Osteoblast (primary cell): ENCODE measurements at places on chromosomes 6 and 20. TPM values are rescaled to one million over a fixed set of nuclear protein-coding genes. Genes with fewer than 3 reads are reported as not detected.
A peak's percentile ranks its signal among the peaks of the same experiment; 100 is the strongest.

PACSIN1 gene
- not detected in 2 replicates for total RNA-seq

MYLK4 gene
- total RNA-seq = 0.36 and 0.88 TPM in 2 replicates

SRMS gene
- total RNA-seq = not detected in 2 replicates

OPRM1 gene
- not detected in 2 replicates for total RNA-seq

GSTA3 gene
- total RNA-seq = not detected in 2 replicates

MPIG6B gene
- total RNA-seq = not detected in 2 replicates

LCA5 gene
- total RNA-seq = 9.1 and 10.1 TPM in 2 replicates

LTA gene
- total RNA-seq = not detected in 2 replicates

PGC gene
- total RNA-seq = not detected in 2 replicates

UNC5CL gene
- under 0.01 TPM in 1 of 2 replicates, not detected in the other for total RNA-seq

SLC17A9 gene
- total RNA-seq = 5.6 and 6.5 TPM in 2 replicates

ADAM33 gene
- 3.5 and 11.2 TPM in 2 replicates for total RNA-seq

HCK gene
- total RNA-seq = 0.36 TPM in 1 of 2 replicates, not detected in the other

SNAP25 gene
- 1.8 TPM in 2 replicates for total RNA-seq

DNA sequence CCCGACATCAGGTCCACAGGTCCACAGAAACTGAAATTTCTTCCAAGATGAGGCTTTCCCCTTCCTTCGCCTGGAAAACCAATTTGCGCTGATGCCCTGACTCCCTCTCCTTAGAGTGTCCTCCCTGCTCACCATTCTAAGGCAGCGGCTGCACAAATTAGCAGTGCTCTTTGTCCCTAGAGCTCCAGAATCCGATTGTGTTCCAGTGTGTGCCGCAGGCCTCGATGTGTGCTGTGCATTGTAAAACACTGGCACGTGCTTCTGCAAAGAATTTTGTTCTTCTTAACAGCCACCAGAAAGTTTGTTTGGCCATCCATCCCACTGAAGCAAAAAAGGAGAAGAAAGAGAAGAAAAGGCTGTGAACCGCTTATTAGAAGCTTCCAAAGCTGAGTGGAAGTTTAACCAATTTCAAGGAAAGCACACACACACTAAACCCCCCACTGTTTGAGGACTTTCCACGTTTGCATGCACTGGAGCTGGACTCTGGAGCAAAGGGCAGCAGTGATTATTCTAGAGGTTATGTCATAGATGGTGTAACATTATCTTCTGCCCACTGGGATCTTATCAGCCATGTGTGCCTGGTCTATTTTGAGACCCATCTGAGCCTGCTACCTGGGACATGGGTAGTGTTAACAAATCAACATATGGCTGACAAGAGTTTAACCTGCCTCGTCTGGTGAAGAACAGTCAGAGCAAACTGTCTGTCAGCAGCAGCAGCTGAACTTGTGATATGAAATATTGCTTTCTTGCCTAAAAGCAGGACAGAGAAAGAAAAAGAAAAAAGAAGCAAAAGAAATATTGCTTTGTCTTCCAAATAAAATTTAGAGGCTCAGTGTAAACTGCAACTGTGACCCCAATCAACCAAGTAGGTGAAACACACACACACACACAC lies 64.9 kb upstream of the RREB1 start:
- DNase-seq = no peak

- peak; percentile 72 for DNase-seq
Observed at GRCh38 chr6:130697995-130698535, 129.1 kb upstream of the SMLR1 start.

DNA sequence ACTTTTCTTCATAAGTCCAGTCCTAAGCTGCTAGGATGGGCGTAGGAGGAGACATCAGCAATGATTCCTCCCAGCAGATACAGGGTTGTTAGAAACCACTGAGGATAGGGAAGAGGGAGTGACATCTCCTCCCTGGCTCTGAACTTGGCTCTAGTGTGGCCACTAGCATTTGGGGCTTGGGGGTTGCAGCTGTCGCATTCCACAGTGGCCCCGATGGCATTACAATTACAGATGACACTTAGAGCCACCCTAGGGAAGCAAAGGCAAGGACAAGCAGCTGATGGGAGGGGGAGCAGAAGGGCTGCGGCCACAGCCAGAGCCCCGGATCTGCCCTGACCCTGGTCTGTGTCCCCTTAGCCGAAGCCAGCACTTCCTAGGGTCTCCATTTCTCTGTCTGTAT lies 9.5 kb upstream of the CDKN1A start:
- no peak for DNase-seq

- no peak for DNase-seq
Observed at GRCh38 chr6:102981490-102982015, 1588.0 kb downstream of the GRIK2 start.

GRCh38 chr20:54002741-54003140 lies 67.7 kb downstream of the BCAS1 start:
- DNase-seq = peak; percentile 38

GRCh38 chr20:56572172-56572571 lies 39.1 kb downstream of the FAM209B start:
- no peak for DNase-seq

- DNase-seq = no peak
Observed at GRCh38 chr6:84061613-84062398, 28.2 kb downstream of the MRAP2 start.

DNA sequence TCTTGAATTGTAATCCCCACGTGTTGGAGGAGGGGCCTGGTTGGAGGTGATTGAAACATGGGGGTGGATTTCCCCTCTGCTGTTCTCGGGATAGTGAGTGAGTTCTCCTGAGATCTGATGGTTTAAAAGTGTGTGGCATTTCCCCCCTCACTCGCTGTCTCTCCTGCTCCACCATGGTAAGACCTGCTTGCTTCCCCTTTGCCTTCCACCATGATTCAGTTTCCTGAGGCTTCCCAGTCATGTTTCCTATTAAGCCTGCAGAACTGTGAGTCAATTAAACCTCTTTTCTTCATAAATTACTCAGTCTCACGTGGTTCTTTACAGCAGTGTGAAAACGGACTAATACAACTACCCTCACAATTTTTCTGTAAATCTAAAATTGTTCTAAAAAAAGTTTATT lies 26.8 kb upstream of the FAM184A start:
- DNase-seq = no peak

GRCh38 chr6:121055572-121056163 lies 278.6 kb downstream of the TBC1D32 start:
- DNase-seq = no peak

DNA sequence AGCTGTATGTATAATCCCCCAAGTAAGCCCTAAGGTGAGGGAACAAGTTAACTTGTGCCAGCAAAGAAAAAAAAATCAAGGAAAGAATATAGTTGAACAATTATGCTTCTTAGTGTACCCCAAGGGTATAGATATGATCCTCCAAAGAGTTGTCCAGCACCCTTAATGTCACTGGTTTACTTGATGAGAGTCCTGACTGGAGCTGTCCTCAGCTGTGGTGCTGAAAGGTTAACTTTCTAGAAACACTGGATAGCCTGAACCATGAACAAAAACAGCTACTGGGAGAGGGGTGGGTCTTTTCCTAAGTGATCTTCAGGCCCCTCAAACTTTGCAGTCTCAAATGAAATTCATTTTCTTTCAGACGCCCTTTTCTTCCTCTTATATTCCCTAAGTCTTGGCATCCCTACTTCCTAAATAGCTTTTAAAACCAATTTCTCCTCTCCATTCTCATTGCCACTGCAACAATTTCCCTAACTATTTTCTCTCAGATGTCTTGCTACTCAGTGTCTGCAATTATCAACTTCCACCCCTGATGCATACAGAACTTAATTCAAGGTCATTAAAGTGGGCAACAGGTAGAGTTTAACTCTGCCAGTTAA lies 83.5 kb upstream of the PROKR2 start:
- no peak for DNase-seq

- no peak for DNase-seq
Observed at GRCh38 chr6:436308-437036, 44.9 kb downstream of the IRF4 start.

GRCh38 chr20:18019068-18019467 lies 38.6 kb downstream of the OVOL2 start:
- DNase-seq = peak; percentile 82

- DNase-seq = no peak
Observed at GRCh38 chr6:166579237-166579850, 7.1 kb downstream of the RAMACL start.

DNA sequence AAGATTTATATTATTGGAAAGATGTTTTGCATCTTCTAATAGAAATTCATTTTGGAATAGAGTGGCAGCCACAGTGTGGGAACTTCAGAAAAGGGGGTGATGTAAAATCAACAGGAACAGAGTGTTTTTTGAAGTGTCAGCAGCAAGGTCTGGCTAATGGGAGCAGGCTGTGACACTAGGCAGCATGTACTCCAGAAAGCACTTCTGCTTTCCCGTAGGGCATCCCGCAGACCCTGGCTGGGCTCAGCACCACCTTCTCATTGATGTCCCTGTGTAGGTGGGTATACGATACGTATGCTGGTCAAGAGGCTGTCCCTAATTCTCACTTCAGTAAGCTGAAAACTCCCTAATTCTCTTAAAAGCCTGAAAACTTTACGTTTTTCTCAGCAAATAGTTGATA lies 74.7 kb downstream of the EYA4 start:
- DNase-seq = no peak

GRCh38 chr20:41978246-41978790 lies 360.1 kb upstream of the CHD6 start:
- DNase-seq = no peak

- no peak for DNase-seq
Observed at GRCh38 chr20:1718604-1719384, 61.2 kb upstream of the SIRPG start.

DNA sequence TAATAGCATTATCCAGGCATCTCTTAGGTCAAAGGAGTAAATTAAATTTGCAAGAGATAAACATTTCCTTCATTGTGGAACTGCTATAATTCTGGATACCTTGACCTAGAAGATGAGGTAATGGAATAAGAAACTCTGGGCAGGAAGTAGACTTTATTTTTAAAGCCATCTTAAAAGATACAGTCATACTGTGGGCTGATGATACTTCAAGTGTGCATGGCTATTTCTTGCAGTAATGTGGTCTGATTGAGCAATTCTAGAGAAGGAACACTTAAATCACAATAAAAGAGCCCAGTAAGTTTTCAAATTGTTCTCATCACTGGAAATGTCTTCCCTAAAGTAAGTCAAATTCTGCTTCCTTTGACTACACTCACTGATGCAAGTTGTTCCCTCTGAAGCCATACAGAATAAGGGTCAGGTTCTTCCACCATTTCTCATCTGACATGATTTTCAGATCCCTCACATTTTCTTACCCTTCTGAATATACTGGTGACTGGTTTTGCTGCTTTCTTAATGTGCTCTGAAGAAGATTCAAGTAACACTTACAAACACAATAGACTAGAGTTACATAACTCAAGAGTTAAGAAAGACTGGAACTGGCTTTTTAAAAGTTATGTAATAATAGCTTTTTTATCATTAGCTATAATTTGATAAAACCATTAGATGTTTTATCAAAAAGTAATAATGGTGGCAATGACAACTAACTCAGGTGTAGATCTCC lies 62.6 kb upstream of the TMEM244 start:
- no peak for DNase-seq

- DNase-seq = no peak
Observed at GRCh38 chr20:44073011-44073674, 113.8 kb downstream of the JPH2 start.

DNA sequence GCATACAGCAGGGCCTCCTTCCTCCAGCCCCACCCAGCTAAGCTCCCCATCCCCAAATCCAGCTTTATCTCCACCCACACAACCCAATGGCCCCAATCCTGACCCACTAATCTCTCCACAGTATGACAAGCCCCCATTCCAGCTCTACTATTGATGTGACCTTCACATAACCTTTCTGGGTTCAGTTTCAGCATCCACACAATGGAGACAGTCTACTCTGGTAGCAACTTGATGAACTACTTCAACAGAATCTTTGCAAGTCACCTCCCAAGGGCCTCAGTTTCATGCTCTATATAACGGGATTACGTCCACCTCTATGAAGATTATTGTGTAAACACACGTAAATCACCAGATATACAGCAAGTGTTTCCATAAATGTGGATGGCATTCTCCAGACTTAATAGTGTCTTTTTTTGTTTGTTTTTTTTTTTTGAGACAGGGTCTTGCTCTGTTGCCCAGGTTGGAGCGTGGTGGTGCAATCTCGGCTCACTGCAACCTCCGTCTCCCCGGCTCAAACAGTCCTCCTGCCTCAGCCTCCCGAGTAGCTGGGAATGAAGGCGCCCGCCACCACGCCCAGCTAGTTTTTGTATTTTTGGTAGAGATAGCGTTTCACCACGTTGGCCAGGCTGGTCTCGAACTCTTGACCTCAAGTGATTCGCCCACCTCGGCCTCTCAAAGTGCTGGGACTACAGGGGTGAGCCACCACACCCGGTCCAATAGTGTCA lies 1.4 kb downstream of the AHCY start:
- DNase-seq = no peak

DNA sequence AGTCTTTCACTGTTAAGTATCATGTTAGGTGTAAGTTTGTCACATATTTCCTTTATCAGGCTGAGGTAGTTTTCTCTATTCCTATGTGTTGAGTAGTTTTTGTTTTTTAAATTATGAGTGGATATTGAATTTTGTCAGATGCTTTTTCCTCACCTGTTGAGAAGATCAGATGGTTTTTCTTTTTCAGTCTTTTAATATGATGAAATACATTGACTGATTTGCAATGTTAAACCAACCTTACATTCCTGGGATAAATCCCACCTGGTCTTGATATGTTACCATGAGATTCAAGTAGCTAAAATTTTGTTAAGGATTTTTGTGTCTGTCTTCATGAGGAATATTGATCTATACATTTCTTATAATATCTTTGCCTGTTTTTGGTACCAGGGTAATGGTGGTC lies 52.1 kb downstream of the FOXO3 start:
- no peak for DNase-seq

- no peak for DNase-seq
Observed at GRCh38 chr6:84643778-84644177, 120.6 kb downstream of the TBX18 start.

DNA sequence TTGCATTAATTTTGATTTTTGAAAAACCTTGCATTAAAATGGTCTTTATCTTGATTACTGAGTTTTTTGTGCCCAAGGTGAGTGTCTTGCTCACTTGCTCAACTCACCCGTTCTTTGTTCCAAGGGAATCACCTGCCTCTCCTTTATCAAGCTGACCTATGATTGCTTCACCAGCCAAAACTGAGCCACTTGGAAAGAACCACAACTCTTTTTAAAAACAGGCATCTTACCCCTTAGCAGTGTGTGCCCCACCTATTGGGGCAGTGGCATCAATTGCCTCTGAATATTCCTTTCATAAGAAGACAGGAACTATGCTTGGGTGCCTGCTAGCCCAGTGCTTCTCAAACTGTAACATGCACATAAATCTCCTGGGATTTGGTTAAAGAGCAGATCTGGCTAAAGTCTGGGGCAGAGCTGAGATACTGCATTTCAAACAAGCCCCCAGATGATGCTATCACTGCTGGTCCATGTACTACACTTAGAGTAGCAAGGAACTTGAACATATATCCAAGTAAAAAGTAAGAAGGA lies 3.3 kb upstream of the STK38 start:
- DNase-seq = no peak

- DNase-seq = no peak
Observed at GRCh38 chr6:7207720-7208119, 100.0 kb downstream of the RREB1 start.

GRCh38 chr6:25340431-25341202 lies 61.4 kb downstream of the CARMIL1 start:
- no peak for DNase-seq
